Stomach (tissue), 19 donors: ENCODE measurements at places on chromosomes 6 and 20. TPM values are rescaled to one million over a fixed set of nuclear protein-coding genes. Genes with fewer than 3 reads are reported as not detected.
A peak's percentile ranks its signal among the peaks of the same experiment; 100 is the strongest.

DNA sequence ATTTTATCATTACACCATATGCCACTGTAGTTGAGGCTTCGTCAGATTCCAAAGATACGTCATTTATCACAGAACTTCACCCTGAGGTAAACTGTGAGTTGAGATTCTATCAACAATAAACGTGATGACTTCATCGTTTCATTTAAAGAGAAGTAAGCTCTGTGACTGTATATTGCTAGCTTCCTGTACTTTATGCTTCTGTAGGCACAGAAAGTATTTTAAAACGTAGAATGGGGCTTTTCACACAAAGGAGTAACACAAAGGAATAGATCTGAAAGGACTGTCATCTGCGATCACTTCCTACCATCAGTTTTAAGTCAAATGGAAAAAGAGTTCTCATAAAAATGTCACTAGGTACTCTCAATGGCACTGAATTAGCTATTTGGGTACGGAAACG is 234.4 kb upstream of the MCHR2 start:
- peak; percentile 6 for DNase-seq

DNA sequence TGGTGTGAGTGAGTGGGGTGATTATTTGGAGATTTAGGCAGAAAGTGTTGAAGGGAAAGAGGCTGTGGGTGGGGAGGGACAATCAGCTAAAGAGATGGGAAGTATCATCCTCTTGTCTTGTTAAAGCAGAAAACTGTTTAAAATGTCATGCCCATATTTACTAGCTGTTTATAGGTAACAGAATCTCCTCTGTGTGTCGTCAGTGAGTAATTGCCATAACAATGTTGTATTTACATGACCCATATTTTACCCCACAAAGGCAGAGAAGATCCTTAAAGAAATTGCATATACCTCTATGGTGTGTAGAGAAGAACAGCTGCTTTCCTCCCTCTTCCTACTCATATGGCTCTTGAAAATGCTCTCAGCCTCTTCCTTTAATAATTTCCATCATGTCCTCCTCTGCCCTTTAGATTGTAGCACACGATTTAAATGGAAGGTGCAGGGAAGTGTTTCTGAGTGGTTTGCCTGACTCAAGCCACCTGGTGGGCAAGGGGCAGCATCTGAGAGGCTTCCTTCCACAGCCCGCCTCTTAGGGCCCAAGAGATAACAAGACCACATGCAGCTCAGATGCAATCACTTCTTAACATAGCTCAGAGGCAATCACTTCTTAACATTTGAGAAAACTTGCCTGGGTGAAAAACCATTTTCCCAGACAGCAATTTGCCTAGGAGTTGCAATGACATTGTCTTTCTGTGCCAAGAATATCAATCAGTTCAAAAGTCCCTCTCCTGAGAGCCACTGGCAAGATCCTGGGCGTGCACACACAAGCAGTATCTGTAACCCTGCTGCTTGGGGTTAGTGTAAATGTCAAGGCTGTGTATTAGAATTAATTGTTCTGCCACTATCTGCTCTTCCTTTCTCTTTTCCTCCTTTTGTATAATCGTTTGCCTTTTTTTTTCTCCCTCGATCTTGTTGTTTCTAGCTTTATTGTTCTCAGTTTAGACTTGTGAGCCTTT is 44.1 kb upstream of the EDN1 start:
- no peak for DNase-seq

GRCh38 chr6:5031150-5031549 is 27.3 kb upstream of the RPP40 start:
- DNase-seq = no peak

GRCh38 chr6:33373960-33374910 is 17.4 kb upstream of the KIFC1 start:
- DNase-seq = no peak

GRCh38 chr6:20978151-20978614 is 443.9 kb downstream of the CDKAL1 start:
- DNase-seq = no peak

DNA sequence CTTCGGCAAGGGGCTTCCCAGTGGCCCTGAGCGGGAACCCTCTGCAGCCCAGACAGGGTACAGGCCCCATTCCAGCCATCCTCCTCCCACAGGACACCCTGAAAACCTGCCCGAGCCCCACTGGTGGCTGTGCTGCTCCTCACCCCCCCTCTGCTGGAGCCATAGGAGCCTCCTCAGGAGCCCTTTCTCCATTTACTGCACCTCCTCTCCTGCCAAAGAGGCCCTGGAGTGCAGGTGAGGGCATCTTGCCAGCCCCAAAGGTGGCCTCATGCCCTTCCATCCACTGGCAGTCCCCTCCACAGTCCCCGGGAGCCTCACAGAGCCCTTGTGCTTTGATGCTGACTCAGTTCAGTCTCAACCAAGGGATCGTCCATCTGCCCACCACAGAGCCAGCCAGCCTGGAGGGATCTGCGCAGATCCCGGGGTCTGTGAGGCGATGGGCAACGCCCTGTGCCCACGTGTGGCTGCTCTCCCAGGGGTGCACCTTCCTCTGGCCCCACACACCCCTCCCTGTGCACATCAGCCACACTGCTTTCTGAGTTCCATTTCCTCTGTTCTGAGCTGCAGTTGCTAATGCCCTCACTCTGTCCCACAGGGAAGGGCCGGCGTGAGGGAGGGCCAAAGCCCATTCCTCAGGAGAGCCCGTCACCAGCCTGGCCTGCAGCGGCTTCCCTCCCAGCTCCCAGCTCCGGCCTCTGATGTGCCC is 228.5 kb downstream of the DLL1 start:
- no peak for DNase-seq

DNA sequence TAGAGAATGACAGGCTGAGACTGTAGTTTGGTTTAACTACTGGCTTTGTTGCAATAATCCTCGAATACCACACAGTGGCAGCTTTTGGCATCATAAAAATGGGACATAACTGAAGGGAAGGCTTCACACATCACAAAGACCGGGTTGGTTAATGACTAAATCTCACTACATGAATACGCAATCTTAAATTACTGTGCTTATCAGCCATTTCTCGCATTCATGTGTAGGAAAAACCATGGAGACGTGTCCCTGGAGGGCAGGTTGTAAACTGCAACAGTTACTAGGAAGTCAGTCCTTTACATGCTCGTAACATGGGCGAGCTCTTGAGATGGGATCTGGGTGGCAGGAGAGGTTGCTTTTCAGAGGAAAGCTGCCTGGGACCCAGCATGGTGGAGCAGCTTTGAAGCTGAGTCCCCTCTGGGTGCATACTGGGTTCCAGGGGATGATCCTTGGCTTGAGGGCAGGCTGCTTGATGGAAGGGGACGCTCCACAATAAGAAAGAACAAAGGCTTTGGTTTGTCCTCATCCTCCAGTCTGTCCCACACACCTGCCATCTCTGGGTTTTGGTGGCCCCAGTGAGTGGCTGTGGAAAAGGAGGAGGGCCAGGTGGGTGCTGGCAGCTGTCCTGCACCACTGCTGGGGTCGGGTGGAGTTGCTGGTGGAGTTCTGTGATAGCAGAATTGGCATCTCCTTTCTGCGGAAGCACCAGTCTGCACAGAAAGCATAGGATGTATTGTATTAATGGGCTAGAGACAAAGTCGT is 2.1 kb downstream of the RPS21 start:
- DNase-seq = no peak

DNA sequence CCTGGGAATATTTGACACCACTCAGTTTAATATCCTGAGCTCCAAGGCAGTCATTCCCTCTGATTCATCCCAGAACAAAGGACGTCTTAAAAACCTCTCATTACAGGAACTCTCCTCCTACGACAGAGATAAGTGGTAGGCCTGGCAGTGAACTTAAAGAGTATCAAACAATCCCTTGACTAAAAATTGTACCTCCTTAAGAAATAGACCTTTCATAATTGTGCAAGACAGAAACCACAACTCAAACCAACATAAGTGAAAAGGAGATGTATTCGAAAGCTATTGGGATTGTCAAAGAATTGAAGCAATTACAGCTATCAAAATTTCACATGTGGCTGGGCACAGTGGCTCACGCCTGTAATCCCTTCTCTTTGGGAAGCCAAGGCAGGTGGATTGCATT is 19.1 kb upstream of the BNIP5 start:
- DNase-seq = no peak

DNA sequence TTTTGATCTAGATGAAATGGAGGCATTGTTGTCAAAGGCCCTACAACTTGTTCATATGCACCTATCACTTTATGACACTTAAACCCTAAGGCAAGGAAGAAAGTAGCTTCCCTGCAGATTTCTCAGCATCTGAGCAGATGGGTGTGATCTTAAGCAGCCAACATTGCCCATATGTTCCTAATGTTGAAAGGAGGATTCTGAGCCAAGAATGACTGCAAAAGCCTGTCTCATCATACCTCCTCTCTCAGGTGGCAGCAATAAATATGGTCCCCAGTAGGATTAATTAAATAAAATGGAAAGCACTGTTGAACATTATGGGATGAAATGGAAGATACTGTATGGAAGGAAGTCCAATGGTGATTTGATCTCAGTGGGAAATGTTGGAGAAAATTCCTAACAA is 538.1 kb upstream of the MAN1A1 start:
- DNase-seq = no peak

- no peak for DNase-seq
Measured at GRCh38 chr6:31878222-31878621, 575 bp downstream of the SLC44A4 start.

DNA sequence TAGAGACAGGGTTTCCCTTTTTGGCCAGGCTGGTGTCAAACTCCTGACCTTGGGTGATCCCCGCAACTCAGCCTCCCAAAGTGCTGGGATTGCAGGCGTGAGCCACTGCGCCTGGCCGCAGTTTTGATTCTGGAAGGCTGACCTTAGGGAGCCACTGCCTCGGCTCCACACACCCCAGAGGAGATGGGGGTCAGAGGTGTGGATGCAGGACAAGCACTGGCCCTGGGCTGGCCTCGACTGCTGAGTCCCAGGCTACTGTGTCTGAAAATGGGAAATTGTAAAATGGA is 1.5 kb downstream of the ZBP1 start:
- DNase-seq = no peak

DNA sequence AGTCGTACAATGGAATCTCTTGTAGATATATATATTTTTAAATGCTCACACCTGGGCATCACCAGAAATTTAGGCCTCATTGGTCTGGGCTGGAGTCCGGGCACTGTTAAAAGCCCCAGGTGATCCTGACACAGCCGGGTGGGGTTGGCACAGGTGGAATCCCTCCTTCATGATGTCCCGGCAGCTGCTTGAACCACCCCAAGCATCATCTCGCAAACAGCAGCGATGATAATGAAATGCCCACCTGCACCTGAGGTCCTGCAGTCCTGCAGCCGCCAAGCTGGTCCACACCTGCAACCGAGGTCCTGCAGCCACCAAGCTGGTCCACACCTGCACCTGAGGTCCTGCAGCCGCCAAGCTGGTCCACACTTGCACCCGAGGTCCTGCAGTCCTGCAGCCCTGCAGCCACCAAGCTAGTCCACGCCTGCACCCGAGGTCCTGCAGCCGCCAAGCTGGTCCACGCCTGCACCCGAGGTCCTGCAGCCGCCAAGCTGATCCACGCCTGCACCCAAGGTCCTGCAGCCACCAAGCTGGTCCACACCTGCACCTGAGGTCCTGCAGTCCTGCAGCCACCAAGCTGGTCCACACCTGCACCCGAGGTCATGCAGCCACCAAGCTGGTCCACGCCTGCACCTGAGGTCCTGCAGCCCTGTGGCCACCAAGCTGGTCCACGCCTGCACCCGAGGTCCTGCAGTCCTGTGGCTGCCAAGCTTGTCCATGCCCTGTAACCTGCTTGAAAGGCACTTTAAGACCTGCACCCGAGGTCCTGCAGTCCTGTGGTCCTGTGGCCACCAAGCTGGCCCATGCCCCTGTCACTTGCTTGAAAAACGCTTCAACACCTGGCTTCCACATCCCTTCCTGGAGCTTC is 261.2 kb downstream of the DLL1 start:
- DNase-seq = no peak

DNA sequence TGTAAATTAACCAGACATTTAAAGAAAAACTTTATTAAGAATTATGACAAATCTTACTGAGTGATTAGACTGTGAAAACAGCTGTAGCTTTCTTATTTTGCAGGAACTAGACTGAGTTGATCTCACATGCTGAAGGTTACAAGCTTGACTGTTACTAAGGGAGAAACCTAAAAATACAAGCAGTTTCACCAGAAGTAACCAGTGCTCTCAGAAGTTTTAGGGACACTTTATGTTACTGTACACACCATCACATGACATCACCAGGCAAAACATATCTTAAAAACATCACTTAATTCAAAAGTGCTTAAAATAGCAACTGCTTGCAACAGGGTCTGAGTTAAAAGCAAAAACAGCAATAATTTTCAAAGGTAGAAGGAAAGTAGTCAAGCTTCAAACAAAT is 5.4 kb downstream of the FBXO30 start:
- no peak for DNase-seq

DNA sequence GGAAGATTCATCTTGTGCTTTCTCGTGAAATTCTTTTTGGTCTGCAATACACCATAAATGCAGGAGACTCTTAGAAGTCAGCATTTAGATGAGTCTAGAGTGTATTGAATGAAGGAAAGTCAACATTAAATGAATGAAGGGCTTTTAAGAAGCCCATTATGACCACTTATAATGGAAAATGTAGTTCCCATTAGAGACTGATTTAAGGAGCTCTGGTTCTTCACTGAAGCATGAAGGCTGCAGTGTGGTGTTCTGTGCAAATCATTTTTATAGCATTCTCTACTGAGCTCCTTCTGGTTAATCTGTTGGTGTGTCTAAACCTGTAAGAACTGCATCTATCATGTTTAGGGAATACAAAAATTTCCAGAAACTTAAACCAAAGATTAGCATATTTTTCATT is 19.7 kb downstream of the NCOA7 start:
- DNase-seq = no peak

DNA sequence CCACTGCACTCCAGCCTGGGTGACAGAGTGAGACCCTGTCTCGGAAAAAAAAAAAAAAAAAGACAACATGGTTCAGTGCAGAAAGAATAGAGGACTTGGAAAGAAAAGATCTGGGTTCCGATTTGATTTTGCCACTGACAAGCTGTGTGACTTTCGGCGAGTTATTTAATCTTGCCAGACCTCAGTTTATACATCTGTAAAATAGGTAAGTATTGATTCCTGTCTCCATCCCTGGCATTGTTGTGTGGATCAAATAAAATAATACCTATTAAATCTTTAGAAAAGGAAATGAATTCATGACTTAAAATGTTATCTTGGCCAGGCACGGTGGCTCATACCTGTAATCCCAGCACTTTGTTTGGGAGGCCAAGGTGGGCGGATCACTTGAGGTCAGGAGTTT is 7.0 kb downstream of the ITCH start:
- no peak for DNase-seq

- DNase-seq = no peak
Measured at GRCh38 chr6:7721649-7722048, 4.2 kb upstream of the BMP6 start.

DNA sequence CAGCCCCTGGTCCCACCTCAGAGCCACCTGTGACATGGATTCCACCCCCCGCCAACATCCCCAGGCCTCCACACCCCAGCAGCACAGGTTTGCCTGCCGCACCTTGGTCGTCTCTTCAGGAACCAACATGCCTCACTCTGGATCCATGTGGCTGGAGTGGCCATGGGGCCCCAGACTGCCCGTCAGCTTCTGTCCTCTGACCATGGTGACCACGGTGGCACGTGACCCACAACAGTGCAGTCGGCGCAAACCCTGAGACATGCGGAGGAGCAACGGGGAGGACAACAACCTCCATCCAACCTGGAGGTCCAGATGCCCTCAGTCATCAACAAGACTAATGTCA is 85.6 kb downstream of the ANKRD60 start:
- no peak for DNase-seq

The CAGE1 gene
- total RNA-seq = not detected

The SIGLEC1 gene
- total RNA-seq = 1.7 TPM

The PTK6 gene
- 10.3 TPM for total RNA-seq

The ZFP64 gene
- 13.4 TPM for total RNA-seq

The BTNL2 gene
- total RNA-seq = not detected

The KIAA1755 gene
- total RNA-seq = 1.7 TPM
